ENCODE measurements at places on chromosomes 1 and 21. TPM values are rescaled to one million over a fixed set of nuclear protein-coding genes. Genes with fewer than 3 reads are reported as not detected.

DNAI4 gene
- total RNA-seq: 0.94 TPM

COP1 gene
- 37.3 TPM for total RNA-seq

NEXN gene
- total RNA-seq: 13.5 TPM

KIF14 gene
- 13.9 TPM for total RNA-seq

OR2T33 gene
- not detected for total RNA-seq

ARHGAP30 gene
- 0.07 TPM for total RNA-seq

TBX19 gene
- 0.29 TPM for total RNA-seq

VPS13D gene
- 13.8 TPM for total RNA-seq

GJC2 gene
- 0.14 TPM for total RNA-seq

SPATA45 gene
- not detected for total RNA-seq

GBP5 gene
- total RNA-seq: not detected

DNASE2B gene
- total RNA-seq: not detected

LCE1D gene
- not detected for total RNA-seq

NTNG1 gene
- 25.8 TPM for total RNA-seq

CXADR gene
- total RNA-seq: 22.1 TPM

TMEM52 gene
- 5.6 TPM for total RNA-seq

CASQ2 gene
- not detected for total RNA-seq

PRR9 gene
- total RNA-seq: not detected

C1orf174 gene
- total RNA-seq: 38.2 TPM

CRTC2 gene
- total RNA-seq: 24.6 TPM

LRRC47 gene
- 36.4 TPM for total RNA-seq

Data from epithelial cell of proximal tubule (primary cell).